ENCODE measurements at places on chromosomes 7 and 10. TPM values are rescaled to one million over a fixed set of nuclear protein-coding genes. Genes with fewer than 3 reads are reported as not detected.

GSAP gene
- total RNA-seq, result 5.4 TPM

MACC1 gene
- under 0.01 TPM for total RNA-seq

CBLL1 gene
- 18.9 TPM for total RNA-seq

CPXM2 gene
- 1.0 TPM for total RNA-seq

DCLRE1A gene
- total RNA-seq, result 8.0 TPM

CTAGE6 gene
- 0.68 TPM for total RNA-seq

ABCB4 gene
- 0.14 TPM for total RNA-seq

EPHA1 gene
- total RNA-seq, result not detected

NACAD gene
- total RNA-seq, result 1.9 TPM

CRHR2 gene
- not detected for total RNA-seq

PPIF gene
- total RNA-seq, result 23.8 TPM

NAT16 gene
- total RNA-seq, result not detected

RSU1 gene
- total RNA-seq, result 63.3 TPM

PHTF2 gene
- total RNA-seq, result 20.0 TPM

CRPPA gene
- 2.0 TPM for total RNA-seq

TMEM270 gene
- total RNA-seq, result not detected

SORCS1 gene
- total RNA-seq, result not detected

PTPRZ1 gene
- total RNA-seq, result under 0.01 TPM

SLC26A4 gene
- 8.0 TPM for total RNA-seq

VSTM4 gene
- total RNA-seq, result 1.0 TPM

TMEM140 gene
- total RNA-seq, result 76.1 TPM

XPNPEP1 gene
- total RNA-seq, result 256 TPM

GAD2 gene
- total RNA-seq, result not detected

ANXA8L1 gene
- total RNA-seq, result not detected

Measured in dermis blood vessel endothelial cell (primary cell).